ENCODE measurements at places on chromosomes 12 and 14.

DNA sequence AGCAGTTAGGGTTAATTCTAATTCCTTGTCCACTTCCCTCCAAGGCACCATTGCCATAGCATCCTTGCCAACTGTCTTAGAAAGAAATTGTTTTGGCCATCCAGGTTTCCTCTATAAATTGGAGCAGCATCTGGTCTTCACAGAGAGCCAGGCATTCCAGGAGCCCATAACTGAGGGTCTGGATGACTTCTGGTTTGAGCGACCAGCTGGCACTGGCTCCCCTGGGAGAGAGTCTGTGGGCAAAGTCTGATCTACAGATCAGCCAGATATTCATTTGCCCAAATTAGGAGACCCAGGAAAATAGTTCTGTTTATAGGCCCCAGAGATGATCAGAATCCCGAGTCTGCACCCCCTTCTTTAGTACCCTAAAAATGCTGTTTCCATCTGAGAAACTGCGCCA is 16.0 kb downstream of the VSX2 start:
- no peak for DNase-seq

GRCh38 chr12:11555743-11556625 is 93.5 kb upstream of the ETV6 start:
- DNase-seq: no peak

- DNase-seq: no peak
These were observed 11.1 kb upstream of the RTL1 start for GRCh38 chr14:100914597-100915021.

- no peak for DNase-seq
These were observed 81.1 kb upstream of the LHX5 start for GRCh38 chr12:113552760-113553159.

GRCh38 chr12:8465301-8465996 is 9.7 kb downstream of the CLEC6A start:
- no peak for DNase-seq

GRCh38 chr12:82740129-82741000 is 53.7 kb downstream of the TMTC2 start:
- peak; percentile 17 for DNase-seq

GRCh38 chr12:30719060-30719459 is 23.4 kb upstream of the IPO8 start:
- no peak for DNase-seq

- no peak for DNase-seq
These were observed 191.7 kb downstream of the ALG10B start for GRCh38 chr12:38508246-38508645.

DNA sequence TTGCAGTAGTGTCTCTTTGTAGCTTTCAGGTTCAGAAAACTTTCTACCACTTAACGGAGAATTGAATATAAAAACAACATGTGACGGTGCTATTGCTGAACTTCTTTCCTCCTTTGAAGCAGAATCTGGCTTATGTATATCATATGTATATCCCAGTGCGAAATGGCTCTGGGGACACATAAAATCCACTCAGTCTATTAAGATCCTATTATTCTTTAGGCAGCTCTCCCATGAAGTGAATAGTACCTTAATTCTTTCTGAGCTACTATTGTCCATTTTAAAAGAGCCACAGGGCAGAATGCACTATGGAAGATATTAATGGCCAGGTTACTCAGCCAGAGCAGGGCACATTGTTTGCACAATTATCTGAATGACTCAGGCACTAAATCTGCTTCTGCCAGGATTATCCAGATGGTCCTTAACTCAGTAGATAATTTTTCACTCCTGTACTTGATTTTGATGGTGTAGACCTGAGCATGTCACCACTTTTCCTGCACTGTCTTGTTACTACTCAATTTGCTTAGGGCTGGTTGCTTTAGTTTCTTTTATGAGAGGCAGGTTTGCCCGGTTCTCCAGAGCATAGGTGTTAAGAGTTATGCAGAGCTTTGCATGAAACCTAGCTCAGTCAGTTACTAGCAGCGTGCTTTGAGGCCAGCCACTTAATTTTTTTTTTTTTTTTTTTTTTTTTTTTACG is 5.5 kb downstream of the CNTN1 start:
- DNase-seq: no peak

DNA sequence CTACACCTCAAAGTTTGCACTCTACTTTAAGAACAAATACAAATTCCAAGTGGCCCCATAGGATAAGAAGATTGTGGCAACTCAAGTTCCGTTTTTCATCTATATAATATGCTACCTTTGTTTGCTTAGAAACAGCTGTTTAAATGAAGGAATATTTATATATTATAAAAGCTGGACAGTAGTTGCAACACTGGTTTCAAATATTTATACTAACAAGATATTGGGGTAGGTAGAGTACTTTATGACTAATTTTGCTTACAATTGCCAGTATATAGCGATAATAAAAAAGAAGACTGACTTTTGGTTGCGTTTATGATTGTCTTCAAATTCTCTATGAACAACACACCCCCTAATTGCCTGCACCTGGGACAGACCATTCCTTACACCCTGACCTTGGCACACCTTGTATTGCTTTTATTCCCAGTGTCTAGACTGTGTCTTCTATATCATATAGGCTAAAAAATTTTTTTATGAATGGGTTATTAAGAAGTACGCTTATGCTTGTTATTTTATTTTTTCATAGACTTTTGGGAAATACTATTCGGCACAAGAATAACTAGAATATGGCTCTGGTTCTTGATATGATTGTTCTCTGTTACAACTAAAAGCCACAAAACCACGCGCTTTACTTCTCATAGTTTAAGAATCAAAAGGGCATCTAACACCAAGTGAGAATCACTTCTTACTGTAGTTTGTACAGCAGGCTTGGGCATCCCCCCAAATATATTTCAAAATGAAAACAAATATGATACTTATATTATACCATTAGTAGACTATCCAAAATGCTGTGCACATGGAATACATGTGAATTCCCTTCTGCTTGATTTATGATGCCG is 455.4 kb upstream of the DCN start:
- no peak for DNase-seq

DNA sequence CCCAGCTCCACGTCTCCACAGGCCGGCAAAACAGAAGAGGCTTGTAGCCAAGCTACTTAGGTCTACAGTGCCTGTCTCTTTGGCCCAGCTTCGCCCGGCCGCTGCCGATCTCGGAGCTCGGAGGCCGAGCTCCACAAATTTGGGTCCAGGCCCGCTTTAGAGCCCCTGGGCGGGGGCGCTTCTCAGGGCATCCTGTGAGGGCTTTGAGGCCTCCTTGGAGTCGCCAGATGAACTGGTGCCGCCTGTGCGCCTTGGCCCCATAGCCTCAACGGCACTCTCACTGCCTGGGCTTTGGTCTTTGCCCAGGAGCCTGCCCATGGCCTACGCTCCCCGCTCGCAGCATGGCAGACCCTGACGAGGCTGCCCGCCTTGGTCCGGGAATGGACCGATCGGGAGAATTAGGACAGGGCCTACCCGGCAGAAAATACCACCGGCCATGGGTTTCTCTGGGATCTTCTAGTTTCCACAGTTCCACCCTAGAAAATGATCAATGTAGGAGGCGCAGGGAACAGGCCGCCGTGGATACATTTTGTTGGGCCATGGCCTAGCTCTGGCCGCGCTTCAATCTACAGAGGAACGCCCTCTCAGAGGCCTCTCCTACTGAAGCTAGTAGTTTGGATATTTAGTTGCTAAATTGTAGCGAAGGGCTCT is 953 bp upstream of the NKX2-8 start:
- DNase-seq: no peak

GRCh38 chr14:96583569-96584041 is 81.4 kb downstream of the PAPOLA start:
- no peak for DNase-seq

- DNase-seq: no peak
These were observed 1.5 kb downstream of the PNMA1 start for GRCh38 chr14:73712540-73713180.

DNA sequence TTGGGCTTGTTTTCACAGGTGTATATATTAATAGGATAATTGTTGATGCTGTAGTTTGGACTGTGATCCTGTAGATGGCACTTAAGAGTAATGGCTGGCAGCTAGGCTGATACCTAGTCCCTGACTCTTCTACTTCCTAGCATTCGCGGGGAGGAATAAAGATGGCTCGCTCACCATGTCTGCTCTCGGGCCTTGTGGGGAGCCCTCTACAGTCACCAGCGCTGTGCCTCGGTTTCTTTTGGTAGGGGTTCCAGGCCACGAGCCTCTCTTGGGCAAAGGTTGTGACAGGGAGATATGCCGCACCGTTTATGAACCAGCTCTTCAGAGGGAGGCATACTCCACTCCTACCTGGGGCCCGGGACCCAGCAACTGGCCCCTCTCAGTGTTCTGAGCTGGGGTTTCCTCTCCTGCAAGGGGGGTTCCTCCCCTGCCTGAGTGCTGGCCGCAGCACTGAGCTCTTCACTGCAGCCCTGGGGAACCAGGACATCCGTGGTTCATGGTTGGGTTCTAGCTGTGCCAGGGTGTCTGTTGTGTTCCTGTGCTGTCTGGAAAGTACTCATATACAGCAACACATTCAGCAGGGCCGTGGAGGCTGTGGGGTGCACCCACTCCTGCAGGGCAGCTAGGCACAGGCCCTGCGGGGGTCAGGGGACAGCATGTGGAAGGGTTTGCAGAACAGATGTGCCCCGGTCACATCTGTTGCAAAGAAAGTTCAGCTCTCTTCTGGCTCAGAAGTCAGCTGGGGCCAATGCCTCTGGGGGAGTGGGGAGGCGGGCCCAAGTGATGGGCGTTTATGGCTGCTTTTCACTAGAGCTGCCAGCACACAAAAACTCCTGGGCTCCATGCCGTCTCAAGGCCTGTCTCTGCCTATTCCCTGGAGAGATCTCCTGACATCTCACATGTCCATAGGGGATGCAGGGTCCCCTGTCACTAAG is 147.9 kb downstream of the PPFIA2 start:
- no peak for DNase-seq

DNA sequence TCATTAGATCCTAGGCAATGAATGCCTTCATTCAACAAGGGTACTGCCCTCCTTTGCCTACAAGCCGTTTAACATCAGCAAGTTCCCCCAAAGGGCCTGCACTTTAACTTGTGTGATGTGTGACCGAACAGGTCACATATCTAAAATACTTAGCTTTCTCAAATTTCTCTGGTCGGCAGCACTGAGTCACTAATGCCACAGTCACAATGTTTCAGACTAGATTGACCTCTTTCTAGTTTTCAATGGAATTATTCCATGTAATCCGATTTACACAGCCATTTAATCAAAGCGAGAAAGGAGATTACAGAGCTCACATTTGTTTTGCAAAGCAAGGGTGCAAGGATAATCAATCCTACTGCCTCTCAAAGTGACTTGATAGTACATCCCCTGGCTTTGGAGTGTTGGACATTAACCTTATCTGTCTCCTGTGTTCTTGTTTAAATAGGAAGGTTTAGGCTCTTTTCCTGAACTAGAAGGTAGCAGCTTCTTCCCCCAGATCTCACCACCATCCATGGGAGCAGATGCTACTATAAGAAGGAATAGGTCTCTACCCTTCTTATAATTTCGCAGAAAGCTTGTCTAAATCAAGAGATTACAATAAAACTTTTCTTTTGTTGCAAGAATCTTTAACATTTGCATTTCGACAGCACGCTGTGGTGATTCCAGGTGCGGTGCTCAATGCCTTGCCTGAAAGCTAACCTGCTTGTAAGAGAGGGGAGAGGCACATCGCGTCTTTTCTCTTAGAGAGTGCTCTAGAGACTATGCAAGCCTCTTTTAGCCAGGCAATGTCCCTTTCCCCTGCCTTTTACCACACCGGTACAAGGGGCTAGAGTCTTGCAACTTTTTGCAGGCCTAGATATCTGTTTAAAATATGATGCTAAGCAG is 1.8 kb downstream of the KITLG start:
- peak; percentile 24 for DNase-seq

DNA sequence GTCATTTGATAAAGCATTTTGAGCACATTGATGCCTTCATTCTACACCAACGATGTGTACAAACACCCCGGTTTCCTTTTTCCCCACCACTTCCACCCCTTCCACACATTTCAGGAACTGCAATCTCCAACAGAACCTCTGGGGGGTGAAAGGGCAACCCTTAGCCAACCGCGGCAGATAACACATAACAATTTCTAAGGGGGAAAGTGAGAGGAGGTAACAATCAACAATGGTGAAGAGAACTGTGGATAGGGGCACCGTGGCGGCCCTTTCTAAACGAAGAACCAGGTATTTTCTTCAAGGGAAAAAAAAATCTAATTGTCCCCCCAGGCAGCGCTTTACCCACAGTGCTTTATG is 1.1 kb downstream of the KITLG start:
- DNase-seq: peak; percentile 54

- DNase-seq: no peak
These were observed 134.8 kb downstream of the ZFP36L1 start for GRCh38 chr14:68658029-68658509.

GRCh38 chr12:28415755-28416154 is 225.5 kb downstream of the CCDC91 start:
- DNase-seq: no peak

GRCh38 chr12:48197549-48197970 is 5.5 kb downstream of the OR10AD1 start:
- peak; percentile 8 for DNase-seq

- DNase-seq: no peak
These were observed 42.6 kb downstream of the GPATCH2L start for GRCh38 chr14:76194327-76194726.

GRCh38 chr14:21219561-21220111 is 49.6 kb downstream of the HNRNPC start:
- DNase-seq: no peak

GRCh38 chr12:72692338-72692737 is 420.2 kb downstream of the TRHDE start:
- DNase-seq: no peak

DNA sequence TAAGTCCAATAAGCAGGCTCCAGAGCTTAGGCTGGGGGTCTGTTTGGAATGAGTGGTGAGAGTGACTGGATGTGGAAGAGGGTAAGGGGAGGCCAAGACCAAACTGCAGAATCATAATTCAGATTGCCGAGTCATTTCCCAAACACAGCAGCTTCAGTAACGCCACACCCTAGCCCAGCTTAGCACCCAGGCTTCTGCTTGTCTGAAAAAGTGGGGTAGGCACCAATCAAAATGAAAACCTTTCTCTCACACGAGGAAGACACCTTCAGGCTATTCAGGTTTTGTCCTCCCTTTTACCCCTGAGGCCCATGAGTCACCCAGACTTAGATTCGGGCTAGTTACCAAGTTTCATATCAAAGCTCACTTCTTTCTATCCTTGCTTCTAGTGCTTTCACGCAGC is 306.1 kb downstream of the DAD1 start:
- DNase-seq: no peak

GRCh38 chr14:105187935-105188524 is 6.9 kb upstream of the NUDT14 start:
- DNase-seq: peak; percentile 68

DNA sequence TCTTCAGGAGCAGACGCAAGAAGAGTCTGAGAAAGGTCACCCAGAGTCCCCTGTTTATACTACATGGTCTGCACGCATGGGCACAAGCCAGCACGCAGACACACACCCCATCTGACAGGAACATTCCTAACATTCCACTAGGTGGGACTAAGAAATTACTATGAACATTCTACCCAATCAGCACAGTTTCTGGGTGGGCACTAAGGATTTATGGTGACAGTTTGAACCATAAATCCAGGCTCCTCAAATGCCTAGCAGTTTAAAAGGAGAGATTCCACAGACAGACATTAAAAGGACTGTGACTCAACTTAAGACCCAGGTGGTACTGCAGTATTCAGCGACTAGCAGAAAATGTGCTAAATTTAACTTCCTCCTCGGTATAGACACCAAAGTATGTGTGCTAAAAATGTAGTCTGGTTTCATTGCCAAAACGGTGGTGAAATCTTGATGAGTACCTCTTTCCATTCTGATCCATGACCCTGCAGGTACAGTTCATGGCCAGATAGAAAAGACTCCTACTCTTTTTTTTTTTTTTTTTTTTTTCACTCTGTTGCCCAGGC is 16.2 kb downstream of the ABHD4 start:
- peak; percentile 73 for DNase-seq

Data from Calu3 (cell line).